ENCODE measurements at places on chromosomes 7 and 10.
A peak's percentile ranks its signal among the peaks of the same experiment; 100 is the strongest.

- DNase-seq: peak; percentile 59
Measured at GRCh38 chr10:29734962-29735627, 100.3 kb upstream of the SVIL start.

DNA sequence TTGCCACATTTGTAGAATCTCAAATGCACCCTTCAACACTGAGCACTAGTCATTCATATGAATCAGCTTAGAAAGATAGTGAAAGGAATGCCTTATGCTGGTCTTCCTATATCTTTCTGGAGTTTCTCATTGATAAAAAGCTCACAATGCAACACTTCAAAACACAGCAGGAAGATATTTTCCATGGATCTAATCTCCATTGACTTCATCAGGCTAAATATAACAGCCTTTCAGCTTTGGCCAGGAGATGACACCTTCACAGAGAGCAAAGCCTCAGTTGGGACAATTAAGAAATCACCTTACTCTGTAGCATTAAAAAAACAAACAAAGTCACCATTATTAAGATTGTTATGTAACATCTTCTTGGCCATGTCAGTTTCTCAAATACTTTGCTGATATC, 6.7 kb downstream of the NRP1 start:
- no peak for DNase-seq

GRCh38 chr7:28762651-28763050, 195.5 kb downstream of the TRIL start:
- no peak for DNase-seq

DNA sequence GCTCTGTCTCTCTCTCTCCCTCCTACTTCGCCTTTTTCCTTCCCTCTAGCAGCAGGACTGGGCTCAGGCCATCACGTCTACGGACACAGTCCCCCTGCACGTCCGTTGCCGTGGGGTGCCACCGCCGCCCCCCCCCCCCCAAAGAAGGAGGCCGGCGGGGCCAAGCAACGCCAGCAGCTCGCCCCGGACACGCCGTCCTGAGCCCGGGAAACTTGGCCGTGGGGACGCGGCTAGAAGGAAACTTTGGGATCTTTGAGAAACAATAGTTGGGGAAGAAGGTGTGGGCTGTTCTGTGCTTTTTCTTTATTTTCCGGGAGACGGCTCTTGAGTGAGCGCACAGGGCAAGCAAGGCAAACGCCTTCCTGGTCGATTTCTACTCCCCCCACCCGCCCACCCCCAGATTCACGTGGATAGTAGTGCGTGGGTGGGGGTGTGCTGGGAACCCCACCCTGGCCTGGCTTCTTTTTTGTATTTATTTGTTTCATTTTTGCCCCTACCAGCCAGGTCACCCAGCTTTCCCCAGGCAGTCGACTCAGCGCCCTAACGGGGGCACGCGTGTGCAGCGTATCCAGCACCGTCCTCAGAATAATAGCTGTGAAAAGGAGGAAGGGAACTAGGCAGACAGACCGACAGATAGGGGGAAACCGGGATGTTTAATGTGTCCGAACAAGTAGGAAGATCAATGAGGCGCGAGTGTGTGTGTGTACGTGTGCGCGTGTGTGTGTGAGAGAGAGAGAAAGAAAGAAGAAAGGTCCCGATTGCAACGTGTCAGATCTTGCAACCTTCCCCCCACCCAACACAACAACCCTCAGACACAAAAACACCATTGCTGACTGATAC, 1.4 kb downstream of the MXI1 start:
- DNase-seq: peak; percentile 55

DNA sequence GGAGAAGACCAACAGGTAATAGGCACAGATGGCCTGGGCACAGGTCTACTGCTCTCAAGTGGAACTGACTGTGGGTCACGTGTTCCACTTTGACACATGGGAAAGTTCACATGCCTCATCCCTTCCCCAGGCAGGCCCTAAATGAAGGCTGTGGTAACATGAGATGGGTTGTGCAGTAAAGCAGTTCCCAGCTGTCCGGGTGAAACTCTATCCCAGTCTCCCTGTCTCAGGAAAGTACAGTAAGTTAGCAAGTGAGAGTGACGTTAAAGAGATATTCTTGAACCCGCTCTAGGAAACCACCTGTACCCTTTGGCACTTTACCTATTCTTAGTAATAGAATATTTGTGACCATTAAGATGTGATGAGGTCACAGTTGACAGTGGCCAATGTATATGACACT, 343.7 kb upstream of the AOAH start:
- peak; percentile 88 for DNase-seq

- DNase-seq: no peak
Measured at GRCh38 chr10:116132780-116133399, 140.1 kb downstream of the GFRA1 start.

Data from SJCRH30 (cell line).